Astrocyte (in vitro differentiated cells and primary cell): ENCODE measurements at places on chromosomes 4 and X.

DNA sequence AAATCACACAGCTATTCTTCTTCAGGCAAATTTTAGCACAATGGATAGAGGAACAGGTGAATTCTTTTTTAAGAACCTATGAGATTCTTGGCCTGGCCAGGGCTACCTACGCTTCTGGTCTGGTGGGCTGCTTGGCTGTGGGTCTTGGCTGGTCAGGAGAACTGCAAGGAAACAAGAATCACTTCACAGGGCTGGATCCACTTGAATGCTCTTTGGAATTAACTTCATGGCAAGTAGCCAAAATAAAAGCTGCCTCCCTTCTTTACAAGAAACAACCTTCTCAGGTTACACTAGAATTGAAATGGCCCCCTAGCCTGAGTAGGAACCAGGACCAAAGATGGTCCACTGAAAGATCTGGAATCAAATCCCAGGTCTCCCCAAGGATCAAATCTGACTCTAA lies 519.1 kb downstream of the IQCM start:
- DNase-seq: no peak

GRCh38 chr4:1051472-1051871 lies 40.0 kb downstream of the FGFRL1 start:
- no peak for DNase-seq

DNA sequence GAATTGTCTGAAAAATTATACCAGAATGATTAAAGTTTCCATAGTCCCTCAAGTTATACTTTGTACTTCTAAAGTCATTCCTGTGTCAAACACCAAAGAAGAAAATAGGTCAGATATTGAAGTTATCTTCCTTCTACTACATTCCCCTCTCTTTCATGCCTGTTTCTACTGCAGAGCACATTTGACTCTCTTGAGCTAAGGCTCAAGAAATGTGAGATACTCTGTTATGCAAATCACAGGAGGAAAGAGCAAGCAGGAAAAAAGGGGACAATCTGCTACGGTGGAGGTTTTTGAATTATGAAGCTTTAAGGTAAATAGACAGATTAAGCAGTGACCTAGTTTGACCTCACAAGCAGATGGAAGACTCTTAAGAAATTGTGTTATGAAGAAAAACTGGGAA lies 198.9 kb upstream of the LDB2 start:
- DNase-seq: no peak

DNA sequence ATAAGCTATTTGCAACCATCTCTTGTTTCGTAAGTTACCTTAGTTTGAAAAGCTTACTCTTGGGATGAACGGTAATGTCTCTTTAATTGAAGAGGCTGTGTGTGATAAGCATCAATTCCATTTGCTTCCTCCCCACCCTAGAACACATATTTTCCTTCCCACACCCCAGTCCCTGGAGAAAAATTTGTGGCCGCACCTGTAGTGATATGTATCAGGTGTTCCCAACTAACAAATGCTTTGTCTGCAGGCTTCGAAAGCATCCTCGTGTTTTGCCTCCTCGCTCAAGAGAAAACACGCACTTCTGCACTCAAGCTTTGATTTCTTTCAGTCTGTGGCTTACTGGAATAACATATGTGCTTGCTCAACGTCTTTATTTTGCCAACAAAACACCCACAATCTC lies 143.8 kb upstream of the OTUD4 start:
- no peak for DNase-seq

- no peak for DNase-seq
Observed at GRCh38 chr4:62037571-62037970, 837.4 kb downstream of the ADGRL3 start.

DNA sequence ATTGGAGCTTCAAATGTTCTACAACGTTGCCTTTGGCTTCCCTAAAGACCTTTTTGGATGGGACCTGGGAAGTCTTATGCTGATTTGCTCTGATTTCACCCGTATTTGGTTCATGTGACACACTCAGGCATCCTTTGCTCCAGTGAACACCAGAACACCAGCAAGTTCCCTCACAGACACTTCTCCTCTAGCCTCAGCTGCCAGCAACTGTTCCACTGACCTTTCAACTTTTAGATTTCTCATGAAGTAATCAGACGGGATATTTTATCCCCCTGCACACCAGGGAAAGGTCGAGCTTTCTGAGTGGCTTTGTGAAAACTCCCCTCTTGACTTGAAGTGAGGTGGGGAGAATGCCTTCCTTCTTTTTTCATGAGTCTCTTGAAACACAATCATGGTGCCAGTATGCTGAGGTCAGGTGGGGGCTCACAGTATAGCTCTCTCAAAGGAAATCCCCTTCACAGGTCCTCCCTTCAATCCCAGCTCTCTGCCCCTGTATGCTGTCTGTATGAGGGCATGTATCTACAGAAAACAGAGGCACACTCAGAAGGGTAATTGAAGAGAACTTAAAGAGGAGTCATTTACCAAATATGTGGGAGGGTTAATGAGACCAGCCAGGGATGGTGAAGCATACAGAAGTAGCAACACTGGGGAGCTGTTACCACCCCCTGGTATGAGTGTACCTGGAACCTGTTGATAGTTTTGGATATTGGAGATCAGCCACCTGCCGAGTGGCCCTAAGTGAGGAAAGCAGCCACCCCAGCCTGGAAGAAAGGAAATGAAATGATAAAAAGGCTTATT lies 62.7 kb downstream of the FGFBP1 start:
- DNase-seq: no peak

DNA sequence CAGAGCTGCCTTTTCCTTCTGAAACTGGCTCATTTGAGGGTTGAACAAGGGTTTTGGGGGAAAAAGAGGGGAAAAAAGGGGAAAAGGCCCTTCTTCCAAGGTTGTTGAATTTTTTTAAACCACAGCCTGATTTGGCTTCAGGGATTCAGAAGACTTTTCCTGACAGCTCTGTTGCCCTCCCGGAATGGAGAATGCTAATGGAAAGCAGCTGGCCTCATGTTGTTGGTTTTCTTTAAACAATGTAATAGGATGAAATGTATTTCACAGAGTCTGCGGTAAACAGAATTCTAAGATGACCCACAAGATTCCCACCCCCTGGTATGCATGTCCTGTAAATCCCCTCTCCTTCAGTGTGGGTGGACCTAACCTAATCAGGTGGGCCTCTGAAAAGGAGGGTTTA lies 3.3 kb upstream of the KIAA1210 start:
- no peak for DNase-seq

- peak; percentile 27 for DNase-seq
Observed at GRCh38 chr4:177728361-177729152, 286.3 kb upstream of the AGA start.

DNA sequence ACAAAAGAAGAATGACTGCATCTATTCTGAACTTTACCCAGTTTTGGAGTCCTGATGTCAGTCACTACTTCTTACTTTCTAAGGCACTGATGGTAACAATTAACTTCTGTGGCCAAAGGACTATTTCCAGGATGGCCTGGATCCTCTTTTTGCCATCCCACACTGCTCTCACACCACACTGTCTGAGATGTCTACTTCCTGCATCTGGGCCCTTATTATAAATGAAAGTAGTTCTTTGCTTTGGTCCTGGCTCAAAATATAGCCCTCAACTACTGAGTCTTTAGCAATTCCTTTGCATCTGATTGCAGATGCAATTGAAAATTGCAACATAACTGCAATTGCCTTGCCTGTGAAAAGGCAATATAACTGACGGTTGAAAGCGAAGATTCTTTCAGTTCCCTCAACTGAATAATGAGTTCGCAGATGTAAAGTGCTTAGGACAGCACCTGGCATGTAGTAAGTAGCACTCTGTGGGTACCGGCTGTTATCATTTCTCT lies 44.2 kb downstream of the COQ2 start:
- DNase-seq: no peak

- DNase-seq: no peak
Observed at GRCh38 chr4:40924096-40924792, 174.5 kb downstream of the NSUN7 start.

DNA sequence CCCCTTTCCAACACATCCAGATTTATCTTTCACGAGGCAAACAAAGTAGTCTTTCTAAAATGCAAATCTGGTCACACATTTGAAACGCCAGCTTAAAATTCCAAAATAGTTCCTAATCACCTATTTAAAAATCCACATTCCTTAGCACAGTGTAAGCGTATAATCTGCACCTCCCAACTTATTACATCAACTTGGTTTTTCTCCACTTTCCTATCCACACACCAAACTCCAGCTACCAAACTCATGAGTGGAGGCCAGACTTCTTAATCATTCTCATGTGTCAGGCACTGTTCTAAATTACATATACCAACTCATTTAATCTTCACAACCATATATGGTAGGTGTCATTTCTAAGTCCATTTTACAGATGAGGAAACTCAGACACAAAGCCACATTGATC lies 33.8 kb downstream of the ENOX2 start:
- DNase-seq: peak; percentile 68

GRCh38 chr4:37634180-37634579 lies 52.0 kb downstream of the RELL1 start:
- no peak for DNase-seq

GRCh38 chrX:93711076-93711475 lies 37.1 kb downstream of the FAM133A start:
- no peak for DNase-seq

DNA sequence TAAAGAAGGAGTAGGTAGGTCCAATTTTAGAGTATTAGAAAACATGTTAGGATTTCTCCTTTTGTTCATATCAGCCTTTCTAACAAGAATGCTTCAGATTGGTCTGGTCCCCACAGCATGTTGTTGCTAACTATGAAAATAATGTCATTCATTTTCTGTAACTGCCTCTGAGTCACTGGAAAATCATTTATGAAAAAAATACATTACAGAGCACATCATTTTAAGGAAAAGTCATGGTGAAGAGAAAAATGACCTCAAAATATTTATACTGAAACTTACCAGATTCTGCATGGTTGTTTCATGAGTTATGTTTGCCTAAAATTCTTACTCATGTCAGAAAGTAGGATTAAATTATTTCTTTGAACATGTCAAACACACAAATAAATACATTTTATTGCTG lies 35.2 kb downstream of the DTHD1 start:
- peak; percentile 67 for DNase-seq

DNA sequence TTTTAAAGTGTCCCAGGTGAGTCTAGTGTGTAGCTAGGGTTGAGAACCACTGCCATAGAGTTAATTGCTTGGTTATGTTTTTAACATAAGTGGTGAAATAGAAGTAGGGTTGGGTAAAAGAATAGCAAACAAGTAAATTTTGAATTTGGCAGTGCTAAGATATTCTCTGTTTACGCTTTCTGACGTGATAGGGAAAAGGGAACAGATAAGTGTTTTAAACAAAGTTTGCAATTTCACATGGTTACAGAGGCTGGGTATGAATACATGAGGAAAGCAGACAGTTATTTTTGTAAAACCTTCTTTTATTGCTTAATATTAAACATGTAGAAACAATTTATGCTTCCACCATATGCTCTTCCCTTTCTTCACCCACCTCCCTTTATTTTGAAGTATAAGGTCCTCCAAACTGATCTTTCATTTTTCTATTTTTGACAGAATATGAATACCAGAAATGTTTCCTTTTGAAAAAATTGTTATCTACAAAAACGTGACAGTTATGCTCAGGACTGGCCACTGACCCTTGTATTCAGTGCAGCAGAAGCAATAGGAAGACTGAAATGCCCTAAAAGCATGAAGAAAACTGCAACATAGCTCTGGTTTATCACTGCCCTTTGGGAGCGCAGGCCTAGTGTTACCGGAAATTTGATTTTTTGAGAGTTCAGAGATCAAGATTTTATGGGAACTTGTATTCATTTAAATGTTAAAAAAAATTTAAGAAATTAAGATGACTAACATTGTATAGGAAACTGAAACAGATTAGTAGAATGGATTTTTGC lies 214.4 kb upstream of the ARSJ start:
- DNase-seq: no peak

DNA sequence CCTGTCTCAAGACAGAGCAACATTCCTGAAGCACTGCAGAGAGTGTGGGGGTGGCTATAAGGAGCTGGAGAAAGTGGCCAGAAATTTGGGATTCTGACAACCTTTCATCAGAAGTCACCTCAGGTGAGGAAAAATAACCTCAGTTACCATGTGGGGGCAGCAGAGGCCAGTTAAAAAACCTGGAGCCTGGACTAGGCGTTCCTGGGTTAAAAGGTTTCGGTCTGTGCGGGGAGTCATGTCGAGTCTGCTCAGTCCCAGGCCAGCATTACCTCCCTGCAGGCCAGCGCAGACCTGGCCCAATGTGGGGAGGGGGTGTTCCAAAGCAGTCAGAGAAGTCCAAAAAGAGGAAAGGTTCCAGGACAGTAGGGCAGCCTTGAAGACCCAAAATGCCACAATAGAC lies 10.9 kb upstream of the NALF2 start:
- no peak for DNase-seq

DNA sequence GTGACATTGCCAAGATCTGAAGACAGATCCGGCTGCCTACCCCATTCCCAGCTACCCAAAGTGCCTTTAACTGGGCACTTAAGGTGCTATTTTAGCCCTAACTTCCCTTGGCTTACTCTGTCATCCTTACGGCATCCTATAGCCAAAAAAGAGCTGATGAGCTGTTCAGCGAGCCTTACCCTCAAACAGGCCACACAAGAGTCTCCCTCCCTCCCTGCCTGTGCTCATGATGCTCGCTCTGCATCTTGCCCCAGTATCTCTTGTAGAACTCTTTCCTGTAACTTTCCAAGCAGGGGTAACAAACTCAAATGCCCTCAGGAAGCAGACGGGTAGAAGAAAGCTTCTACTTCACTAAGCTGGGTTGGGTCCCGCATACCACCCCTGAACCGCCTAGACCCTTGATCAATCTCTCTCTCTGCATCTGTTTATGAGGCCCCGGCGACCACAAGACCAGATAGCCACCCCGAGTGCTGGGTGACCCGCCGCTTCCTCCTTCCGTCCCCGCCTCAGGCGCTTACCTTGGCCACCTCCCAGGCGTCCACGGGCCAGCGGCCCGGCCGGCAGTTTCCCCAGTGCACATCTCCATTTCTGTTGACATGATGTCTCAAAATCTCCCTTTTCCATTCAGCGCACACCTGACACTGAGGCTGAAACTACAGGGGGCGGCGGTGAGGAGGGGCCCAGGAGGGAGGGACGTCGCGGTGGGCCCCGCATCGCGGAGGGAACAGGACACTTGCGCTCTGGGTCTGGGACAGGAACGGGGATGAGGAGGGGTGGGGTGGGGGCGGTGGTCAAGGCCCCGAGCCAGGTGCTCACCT lies 663 bp downstream of the CXorf38 start:
- no peak for DNase-seq
